ENCODE measurements at places on chromosomes 7 and 10.

GRCh38 chr10:44425466-44425865 is 40.6 kb upstream of the CXCL12 start:
- DNase-seq, result no peak

- DNase-seq, result no peak
These were observed 22.2 kb downstream of the CREB5 start for GRCh38 chr7:28434510-28434909.

GRCh38 chr10:106500925-106501525 is 663.5 kb downstream of the SORCS1 start:
- no peak for DNase-seq

DNA sequence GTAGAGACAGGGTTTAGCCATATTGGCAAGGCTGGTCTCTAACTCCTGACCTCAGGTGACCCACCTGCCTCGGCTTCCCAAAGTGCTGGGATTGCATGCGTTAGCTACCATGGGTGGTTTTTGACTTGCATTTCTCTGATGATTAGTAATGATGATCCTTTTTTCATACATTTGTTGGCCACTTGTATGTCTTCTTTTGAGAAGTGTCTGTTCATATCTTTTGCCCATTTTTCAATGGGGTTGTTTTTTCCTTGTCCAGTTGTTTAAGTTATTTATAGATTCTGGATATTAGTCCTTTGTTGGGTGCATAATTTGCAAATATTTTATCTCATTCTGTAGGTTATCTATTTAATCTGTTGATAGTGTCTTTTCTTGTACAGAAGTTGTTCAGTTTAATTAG is 4.3 kb upstream of the OR13A1 start:
- DNase-seq, result no peak

- no peak for DNase-seq
These were observed 1.6 kb upstream of the AGK start for GRCh38 chr7:141549582-141549981.

GRCh38 chr7:151677581-151678226 is 158.0 kb upstream of the RHEB start:
- no peak for DNase-seq

GRCh38 chr7:29953726-29954347 is 35.8 kb downstream of the SCRN1 start:
- DNase-seq, result no peak

- DNase-seq, result peak; percentile 25
These were observed 8.2 kb downstream of the LFNG start for GRCh38 chr7:2527505-2528467.

GRCh38 chr10:113754768-113755167 is 3.3 kb downstream of the PLEKHS1 start:
- no peak for DNase-seq

All from BJ (cell line).